CD14-positive monocyte (primary cell): ENCODE measurements at places on chromosomes 13 and 19.

DNA sequence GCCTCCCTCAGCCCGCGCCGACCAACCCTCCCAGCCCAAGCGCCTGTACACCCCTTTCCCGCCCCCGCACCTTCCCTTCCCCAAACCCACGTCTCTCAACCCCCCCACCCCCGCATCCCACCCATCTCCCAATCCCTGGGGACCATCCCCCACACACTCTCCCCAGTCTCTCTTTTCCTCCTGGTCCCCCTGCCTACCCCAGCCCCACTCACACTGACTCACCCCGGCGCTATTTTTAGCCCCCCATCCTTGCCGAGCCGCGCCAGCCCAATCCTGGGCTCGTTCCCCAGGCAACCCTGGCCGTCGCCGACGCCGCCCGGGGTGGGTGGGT lies 11.7 kb downstream of the CIC start:
- peak; percentile 23 for DNase-seq

DNA sequence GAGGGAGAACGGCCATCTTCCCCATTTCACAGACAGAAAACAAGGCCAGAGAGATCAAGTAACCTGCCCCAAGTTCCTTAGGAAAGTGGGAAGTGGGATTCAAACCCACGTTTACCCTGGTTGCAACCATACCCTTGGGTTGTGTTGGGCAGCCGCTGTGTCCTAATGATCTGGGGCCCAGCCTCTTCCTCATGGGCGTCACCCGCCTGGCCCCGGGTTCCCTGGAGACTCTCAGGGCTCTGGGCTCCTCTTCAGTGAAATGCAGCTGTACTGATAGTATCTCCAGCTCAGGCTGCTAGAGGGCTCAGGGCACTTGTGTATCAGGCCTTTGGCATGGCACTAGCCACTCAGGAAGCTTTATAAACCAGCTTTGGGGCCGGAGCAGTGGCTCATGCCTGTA lies 9.8 kb downstream of the TMED1 start:
- DNase-seq = no peak

GRCh38 chr13:67769987-67770341 lies 539.8 kb upstream of the PCDH9 start:
- DNase-seq = no peak

- DNase-seq = no peak
These were observed 16.3 kb downstream of the CHERP start for GRCh38 chr19:16525751-16526481.

DNA sequence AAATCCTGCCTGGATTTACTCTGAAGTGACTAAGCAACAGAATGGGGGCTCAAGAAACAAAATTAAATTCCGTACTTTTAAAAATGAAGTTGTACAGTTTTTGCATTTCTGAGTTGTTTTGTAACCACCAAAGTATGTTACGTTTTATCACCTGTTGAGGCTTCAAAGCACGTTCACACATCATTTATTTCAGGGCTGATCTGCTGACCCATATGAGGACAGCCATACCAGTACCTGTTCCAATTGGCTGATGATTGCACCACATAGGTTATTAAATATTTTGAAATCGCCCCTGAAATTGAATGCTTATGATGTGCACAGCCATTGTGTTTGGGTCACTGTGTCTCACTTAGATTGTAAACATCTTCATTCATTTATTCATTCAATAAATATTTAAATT lies 72.0 kb upstream of the FLT1 start:
- DNase-seq = no peak

GRCh38 chr19:51800473-51801244 lies 5.7 kb downstream of the FPR3 start:
- DNase-seq = no peak

- no peak for DNase-seq
These were observed 34.1 kb upstream of the ZNF536 start for GRCh38 chr19:30338041-30338456.

DNA sequence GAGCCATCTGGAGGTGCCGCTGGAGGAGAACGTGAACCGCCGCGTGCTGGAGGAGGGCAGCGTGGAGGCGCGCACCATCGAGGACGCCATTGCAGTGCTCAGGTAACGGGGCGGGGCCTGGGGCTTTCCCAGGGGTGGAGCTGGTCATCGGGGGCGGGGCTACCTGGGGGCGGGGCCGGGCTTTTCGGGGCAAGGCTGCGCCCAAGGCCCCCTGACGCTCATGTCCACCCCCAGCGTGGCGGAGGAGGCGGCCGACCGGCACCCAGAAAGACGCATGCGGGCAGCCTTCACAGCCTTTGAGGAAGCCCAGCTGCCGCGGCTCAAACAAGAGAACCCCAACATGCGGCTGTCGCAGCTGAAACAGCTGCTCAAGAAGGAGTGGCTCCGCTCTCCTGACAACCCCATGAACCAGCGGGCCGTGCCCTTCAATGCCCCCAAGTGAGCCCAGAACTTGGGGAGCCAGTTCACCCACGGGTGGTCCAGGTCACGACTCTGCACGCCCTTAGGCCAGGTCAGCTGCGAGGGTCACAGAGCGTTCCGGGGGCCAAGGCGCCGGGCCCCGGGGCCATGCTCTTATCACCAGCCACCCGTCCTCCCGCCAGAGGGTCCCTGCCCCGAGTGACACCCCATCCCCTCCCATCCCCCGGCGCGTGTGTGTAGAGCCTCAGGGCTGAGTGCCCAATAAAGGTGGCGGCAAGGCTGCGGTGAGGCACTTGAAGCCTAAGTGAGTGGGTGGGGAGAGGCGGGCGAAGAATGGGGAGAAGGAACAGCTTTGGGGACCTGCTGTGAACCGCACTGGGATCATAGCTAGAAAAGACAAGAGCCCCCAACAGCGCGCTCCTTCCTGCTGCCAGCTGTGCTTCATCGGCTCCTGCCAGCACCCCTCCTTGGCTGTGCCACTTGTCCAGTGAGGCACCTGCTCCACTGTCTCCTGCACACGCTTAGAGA lies 10.7 kb downstream of the CCDC124 start:
- DNase-seq = no peak
